Stimulated activated CD4-positive, alpha-beta T cell treated with anti-CD3 and anti-CD28 coated beads, Interleukin-15, amount 100 ng/mL, for 1 hour (primary cell): ENCODE measurements at places on chromosomes 2 and 18.

DNA sequence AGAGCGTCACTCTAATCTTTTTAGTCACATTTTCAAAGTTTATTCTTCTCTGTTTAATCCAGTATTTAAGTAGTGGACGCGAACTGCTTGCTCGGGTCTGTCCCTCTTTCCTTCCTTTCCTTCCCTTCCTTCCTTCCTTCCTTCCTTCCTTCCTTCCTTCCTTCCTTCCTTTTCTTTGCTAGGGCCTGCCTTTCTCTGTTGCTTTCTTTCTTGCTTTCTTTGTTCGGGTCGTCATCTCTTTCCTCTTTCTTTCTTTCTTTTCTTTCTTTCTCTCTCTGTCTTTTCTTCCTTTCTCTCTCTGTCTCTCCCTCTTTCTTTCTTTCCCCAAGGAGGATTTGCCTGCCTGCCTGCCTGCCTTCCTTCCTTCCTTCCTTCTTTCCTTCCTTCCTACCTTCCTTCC lies 3.0 kb upstream of the ACKR3 start:
- no peak for DNase-seq

GRCh38 chr2:20551260-20551944 lies 99.5 kb downstream of the HS1BP3 start:
- no peak for DNase-seq

GRCh38 chr18:2970772-2971659 lies 41.9 kb downstream of the LPIN2 start:
- DNase-seq = no peak

GRCh38 chr2:51013079-51013932 lies 18.6 kb downstream of the NRXN1 start:
- DNase-seq = no peak

DNA sequence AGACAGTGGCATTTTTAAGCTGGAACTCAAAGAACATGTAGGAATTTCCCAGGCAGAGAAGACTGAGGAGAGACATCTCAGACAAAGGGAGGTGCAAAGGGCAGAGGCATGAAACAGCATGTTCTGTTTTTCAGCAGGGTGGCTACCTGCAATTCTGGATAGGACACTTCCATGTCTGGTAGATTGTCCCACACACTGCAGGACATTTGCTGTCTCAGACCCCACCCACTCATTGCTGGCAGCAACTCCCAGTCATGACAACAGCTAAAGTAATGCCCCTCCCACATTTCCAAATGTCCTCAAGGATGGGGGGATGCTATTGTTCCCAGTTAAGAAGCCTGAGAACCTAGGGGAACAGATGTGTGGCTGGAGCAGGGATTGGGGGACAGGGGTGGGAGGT lies 40.8 kb downstream of the ANKRD44 start:
- DNase-seq = no peak

GRCh38 chr2:163348857-163349380 lies 386.9 kb downstream of the FIGN start:
- DNase-seq = no peak

DNA sequence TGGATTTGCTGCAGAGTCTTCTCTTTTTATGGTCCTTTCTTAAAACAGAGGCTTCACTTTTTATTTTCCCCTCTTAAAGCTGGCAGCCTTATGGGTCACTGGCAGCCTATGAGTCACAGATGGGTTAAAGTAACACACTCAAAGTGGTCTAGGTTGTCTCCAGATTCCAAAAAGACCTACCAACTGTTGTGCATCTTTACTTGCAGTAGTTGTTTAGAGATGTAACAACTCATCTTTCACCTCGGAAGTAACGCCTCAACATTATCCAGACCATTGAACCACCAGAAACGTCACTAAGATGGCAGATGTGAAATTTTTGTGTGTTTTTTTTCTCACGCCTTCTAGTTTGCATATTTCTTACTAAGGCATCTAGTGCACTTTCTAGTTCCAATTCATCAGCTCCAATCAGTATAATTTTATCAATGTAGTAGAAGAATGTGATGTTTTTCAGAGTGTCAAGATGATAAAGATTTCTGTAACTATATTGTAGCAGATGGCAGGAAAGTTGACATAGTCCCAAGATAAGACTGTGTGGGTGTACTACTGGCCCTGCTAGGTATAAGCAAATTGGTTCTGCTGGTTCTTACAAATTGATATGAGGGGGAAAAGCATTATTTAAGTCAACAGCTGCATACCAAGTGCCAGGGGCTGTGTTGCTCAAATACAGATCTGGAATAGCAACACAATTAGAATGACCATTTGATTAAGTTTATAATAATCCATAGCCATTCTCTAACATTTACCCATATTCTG lies 9.6 kb upstream of the SEC11C start:
- no peak for DNase-seq

- DNase-seq = no peak
Measured at GRCh38 chr2:218782528-218782844, 539 bp downstream of the CYP27A1 start.

- no peak for DNase-seq
Measured at GRCh38 chr2:165967746-165968145, 14.2 kb upstream of the TTC21B start.

DNA sequence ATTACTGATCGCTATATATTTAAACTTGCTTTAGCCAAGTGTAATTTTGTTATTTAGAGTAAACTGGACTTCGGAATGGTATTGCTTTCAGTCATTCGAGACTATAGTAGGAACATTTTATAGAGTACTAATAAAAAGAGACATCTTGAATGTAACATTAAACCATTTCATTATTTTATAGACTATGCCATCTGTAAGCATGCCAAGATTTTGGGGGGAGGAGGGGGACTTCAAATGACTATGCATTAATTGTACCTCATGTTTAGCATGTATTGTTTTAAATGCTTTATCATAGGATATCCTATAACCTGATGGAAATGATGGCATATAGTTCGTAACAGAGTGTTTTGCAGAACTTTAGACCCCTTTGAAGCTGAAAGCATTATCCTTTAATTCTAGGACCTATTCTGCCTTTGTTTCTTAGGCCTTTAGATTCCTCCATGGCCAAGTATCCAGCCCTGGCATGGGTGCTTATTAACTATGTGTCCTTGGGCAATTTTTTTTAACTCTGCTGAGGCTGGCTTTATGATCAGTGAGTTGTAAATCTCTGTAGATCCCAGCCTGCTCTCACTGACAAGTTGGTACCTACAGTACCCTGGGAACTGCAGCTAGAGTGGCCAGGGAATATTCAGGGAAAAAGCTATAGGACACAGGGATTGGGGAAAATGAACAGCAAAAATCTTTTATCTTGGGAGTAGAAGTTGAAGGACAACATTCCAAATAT lies 93.4 kb downstream of the PARD3B start:
- DNase-seq = no peak

DNA sequence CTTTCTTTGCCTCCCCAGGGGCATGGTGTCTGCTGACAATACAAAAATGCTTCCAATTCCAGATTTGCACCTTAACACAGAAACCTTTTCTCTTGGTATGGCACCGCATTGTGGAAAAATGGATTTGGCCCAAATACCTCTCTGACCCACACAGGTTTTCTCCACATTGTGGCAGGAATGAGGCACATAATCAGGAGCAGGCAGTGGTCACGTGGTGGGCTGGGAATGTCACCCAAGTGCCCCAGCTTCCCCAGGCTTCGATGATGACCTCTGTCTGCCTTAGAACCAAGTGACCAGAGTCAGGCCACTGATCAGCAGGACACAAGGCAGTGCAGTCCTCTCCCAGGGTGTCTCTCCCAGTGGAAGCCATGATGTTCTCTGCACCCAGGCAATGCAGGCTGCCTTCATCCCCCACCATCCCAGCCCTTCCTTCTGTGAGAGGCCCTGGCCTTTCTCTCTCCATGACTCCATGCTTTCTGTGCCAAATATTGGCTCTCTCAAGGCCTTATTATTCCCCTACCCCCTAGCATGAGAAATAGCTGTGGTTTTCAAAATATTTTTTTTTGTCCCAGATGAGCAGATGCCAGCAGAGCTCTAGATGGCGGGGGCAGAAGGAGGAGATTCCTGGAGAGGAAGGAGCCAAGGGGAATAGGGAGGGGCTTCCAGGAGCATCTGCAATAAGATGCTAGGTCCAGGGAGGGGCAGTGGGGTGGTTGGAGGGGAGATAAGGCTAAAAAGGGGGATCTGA lies 198.9 kb downstream of the ACKR3 start:
- DNase-seq = no peak

DNA sequence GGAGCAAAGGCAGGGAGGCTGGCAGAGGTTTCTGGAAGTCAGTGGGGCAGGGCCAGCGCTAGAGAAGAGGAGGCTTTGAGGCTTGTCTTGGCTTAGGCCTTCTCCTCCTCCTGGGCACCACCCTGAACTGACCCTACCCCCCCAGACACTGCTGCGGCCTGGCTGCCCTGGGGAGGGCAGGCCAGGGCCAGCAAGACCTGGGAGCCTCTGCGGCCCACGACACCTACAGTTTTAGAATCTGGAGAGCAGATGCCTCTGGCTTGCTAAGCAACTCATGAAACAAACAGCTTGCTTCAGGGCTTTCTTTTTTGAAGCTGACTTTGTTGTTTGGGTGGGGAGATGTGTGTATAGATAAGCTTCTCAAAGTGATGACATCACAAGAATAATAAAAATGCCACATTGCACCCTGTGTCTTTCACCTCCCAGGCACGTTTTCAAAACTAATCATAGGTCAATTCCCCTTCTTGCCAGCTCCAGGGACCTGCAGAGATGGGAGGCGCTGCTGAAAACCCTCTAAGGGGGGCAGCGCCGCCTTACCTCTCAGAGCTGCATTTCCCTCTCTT lies 46.2 kb upstream of the SMAD7 start:
- DNase-seq = no peak
